8988T (cell line): ENCODE measurements at places on chromosomes 6 and 20.

DNA sequence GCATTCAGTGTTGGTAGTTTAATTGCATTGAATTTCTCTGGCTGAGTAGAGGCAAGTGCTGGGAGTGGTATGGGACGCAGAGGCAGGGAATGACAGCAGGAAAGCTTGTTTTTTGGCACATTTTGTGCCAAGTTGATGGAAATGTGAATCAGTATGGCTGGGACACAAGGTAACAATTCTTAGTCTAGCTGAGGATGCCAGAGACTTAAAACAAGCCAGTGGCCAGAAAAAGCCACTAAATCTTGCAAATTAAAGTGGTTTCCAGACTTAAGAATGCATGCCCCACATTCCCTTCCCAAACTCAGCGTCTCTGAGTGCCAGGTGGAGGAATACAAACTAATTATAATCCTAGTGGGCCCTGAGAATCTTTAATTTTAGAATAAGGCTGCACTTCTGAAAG lies 35.9 kb downstream of the PPARD start:
- no peak for DNase-seq

DNA sequence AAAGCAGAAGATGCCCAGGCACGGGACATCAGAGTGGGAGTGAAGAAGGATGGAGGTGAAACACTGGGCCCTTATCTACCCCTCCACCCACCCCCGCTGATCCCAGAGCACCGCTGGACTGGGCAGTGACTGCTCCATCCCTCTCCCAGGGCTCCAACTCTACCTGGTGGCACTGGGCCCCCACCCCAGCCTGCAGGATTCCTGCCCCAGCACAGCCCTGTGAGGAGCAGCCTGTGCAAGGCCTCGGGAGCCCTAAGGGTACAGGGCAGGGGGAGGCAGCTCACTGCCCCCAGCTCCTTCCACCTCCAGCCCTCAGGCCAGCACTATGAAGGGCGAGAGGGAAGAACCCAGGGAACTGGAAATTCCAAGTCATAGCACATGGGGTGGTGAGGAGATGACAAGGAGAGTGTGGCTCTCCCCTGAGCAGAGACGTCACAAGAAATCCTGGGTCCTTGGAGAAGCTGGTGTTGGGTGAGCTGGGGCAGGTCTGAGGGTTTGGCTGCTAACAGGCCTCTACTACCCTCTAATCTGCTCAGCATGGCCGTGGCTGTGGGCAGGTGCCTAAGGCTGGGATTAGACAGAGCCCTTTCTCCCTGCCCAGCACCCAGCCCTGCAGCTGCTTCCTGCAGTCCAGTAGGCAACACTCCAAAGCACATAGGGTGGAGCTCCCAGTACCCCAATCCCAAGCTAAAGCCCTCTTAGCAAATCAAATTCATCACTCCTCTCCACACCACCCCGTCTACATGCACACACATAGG lies 3.5 kb downstream of the CST3 start:
- DNase-seq = no peak

DNA sequence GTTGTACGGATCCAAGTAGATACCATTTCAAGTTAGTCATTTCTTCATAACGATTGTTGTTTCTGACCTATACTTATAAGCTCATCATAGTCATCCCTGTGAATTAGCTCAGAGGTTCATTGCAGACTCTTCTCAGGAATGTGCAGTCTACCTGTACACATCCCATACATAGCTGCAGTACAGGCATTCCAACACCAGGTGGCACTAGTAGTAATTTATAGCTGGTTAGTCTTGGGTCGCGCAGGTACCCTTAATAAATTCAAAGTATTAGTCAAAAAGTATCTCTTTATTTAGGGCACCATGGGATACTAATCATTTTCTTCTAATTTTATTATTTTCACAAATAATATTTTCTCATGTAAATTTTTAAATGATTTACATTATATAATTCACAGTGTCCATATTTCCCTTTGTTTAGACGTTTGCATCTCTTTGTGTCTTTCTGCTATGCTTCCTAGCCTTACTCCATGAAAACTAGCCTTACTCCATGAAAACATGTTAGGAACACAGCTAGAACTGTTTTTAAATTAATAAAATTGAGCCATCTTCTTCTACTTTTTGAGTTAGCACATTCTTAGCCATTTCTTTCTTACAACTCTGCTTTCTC lies 128.6 kb upstream of the FAM83B start:
- no peak for DNase-seq

GRCh38 chr6:71651636-71652035 lies 234.7 kb upstream of the RIMS1 start:
- no peak for DNase-seq

GRCh38 chr20:8246153-8246552 lies 114.1 kb downstream of the PLCB1 start:
- DNase-seq = no peak

- no peak for DNase-seq
Measured at GRCh38 chr20:16575390-16576140, 2.3 kb upstream of the KIF16B start.

- DNase-seq = no peak
Measured at GRCh38 chr6:134437376-134437775, 119.5 kb upstream of the SGK1 start.

DNA sequence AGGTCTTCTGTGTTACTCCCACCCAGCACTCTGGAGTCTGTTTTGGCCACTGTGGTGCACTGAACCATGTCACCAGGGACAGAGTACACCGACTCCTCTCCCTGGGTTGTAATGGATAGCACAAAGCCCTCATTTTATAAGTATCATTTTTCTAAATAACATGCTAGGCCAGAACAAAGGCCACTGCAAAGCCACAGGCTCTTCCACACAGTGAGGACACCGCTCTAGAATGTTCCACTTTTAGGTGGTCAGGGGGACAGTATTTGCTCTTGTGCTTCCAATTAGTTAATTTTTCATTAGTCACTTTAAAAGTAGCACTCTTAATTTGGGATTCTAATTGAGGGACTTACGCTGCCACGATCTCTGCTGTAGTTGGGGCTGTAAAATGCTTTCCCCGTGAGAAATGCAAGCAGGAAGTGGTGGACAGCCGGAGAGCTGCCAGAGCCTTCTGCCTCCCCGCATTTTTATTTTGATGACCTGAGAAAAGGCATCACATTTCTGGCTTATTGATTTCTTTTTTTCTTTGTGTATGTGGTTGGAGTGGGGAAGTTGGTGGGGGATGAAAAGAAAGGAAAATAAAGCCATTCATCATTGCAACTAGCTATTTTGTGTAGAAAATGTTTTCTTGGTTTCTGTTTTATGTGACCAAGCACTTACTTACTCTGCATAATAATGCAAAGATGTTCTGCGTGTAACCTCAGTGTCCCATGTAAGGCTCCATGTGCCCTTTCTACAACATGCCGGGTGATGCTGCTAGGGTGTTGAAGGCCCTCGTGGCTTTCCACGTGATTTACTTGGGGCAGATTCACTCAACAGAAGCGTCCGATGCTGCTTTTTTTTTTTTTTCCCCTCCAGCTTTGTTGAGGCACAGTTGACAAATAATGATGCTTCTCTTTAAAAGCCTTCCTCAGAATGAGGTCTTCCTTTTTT lies 195.9 kb downstream of the SASH1 start:
- no peak for DNase-seq

- no peak for DNase-seq
Measured at GRCh38 chr20:33296206-33296605, 13.2 kb downstream of the BPIFB1 start.

- no peak for DNase-seq
Measured at GRCh38 chr20:57215826-57216471, 50.5 kb downstream of the BMP7 start.

- no peak for DNase-seq
Measured at GRCh38 chr6:70396796-70397729, 16.2 kb upstream of the FAM135A start.

DNA sequence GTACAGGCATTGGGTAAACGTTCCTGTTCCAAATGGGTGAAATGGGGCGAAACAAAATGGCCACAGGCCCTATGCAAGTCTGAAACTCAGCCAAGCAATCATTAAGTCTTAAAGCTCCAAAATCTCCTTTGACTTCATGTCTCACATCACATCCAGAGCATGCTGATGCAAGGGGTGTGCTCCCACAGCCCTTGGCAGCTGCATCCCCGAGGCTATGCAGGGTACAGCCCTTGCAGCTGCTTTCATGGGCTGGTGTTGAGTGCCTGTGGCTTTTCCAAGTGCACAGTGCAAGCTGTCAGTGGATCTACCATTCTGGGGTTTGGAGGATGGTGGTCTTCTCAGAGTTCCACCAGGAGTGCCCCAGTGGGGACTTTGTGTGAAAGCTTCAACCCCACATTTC lies 270.0 kb upstream of the CDYL start:
- no peak for DNase-seq

DNA sequence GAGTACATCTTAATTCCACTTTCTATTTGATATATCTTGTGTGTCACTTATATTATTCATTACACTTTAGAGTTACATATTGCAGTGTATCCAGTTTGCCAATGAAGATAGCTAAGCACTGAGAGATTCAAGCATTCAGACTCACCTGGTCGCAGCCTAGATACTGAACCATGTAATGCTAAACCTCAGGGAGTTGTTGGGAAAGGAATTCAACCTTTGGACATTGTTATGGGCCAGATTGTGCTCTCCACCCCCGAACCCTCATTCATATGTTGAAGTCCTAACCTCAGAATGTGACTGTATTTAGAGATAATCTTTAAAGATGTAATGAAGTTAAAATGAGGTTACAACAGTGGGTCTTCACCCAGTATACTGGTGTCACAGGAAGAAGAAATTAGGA lies 13.8 kb upstream of the KIF16B start:
- no peak for DNase-seq

- no peak for DNase-seq
Measured at GRCh38 chr20:63360850-63361518, at the start of gene CHRNA4. Gene CHRNA4, minus strand, starts transcription at chr20:63361349. Its CDS starts 184 bp downstream, at chr20:63361165.

GRCh38 chr6:17921454-17921853 lies 66.0 kb downstream of the KIF13A start:
- no peak for DNase-seq

GRCh38 chr20:44070139-44070900 lies 116.7 kb downstream of the JPH2 start:
- DNase-seq = no peak

DNA sequence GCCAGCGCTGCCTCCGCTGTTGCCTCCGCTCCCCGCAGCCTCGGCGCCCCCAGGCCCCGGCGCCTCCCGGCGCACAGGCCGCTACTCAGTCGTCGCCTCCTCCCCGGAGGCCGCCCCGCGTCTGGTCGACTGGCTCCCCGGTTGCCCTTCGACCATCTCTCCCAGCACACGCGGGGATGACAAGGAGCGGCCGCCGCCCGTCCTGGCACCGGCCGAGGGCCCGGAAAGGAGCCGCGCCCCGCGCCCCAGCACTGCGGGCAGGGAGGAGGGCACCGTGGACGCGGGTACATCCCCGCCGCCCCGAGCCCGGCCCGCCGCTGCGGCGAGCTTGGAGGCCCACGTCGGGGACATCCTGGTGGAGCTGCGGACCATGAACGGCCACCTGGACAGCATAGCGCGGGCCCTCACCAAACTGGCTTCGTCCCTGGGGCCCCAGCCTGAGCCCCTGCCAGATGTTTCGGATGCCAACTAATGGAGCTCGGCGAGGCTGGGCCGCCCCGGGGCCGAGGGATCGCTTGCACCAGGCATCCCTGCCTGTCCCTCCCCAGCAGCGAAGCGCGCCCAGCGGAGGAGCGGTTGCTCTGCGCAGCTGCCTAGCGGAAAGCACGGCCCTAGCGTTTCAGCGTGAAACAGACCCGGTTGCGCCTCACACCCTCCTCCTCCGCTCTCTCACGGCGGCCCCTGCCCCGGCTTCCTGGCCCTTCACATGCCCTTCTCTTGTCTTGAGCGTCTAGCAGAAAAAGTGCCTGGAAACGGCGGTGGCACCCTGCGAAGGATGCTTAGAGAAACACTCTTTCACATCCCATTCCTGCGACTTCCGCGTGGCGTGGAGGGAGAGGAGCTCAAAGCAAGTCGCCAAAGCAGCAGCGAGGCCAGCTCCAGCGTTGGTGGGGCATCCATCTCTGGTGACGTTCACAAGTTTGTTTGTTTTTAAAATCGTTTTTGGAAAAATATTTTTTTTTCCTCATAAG lies 285.8 kb upstream of the SUPT3H start:
- no peak for DNase-seq

GRCh38 chr6:7431674-7432390 lies 42.2 kb downstream of the RIOK1 start:
- DNase-seq = no peak

- DNase-seq = no peak
Measured at GRCh38 chr6:157469378-157469777, 88.4 kb downstream of the ZDHHC14 start.

DNA sequence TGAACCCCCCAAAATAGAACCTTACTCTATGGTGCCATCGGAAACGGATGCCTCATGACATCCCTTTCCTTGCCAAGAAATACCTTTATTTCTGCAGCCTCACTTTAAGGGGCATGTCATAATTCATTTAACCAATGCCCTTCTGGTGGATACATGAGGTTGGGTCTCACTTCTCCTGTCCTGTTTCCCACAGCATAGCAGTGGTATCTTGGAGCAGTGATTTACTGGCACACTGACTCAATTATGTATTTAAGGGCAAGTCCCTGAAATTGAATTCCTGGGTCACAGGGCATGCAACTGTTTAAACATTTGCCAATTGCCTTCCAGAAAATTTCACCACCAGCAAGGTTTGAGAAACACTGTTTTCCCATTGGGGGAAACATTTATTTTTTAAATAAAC lies 639 bp upstream of the LBP start:
- DNase-seq = no peak

- no peak for DNase-seq
Measured at GRCh38 chr20:1333462-1334369, 4.8 kb upstream of the SDCBP2 start.

DNA sequence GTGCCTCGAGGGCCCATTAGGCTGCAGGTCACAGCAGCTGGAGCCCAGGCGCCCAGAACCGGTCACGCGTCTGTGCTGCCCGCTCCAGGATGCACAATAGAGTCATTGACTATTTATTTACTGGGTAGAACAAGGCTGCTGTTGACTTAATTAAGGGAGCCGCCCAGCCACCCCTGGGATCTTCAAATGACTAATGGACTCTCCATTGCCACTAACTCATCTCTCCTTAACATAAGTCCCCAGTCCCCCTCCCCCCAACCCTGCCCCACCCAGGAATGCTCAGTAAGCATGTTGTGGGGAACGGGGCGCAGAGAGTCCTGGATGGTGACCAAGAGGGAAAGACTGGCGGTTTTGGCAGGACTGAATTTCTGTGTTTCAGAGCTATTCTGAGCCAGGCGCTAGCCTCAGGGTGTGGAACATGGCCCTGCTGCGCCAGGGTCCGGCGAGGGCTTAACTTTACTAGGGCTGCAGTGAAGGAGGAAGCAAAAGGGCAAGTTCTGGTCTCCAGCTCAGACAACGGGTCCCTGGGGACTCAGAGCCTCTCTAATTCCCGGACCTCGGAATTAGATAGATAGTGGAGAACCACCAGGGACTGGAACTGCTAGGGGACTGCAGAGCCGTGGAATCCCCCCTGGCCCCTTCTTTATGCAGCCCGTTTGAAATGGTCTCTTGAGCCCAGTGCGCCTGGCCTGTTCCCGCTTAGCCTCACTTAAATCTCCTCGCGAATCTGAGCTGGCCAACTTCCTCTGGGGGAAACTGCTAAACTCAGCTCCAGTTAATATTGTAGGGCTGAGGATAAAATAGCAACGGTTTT lies 1.5 kb upstream of the GRIK2 start:
- no peak for DNase-seq

- no peak for DNase-seq
Measured at GRCh38 chr6:80145921-80146320, 39.5 kb downstream of the BCKDHB start.
